Nephron progenitor cell (in vitro differentiated cells): ENCODE measurements at places on chromosomes 7 and 10.
A peak's percentile ranks its signal among the peaks of the same experiment; 100 is the strongest.

- DNase-seq = no peak
Measured at GRCh38 chr7:2445898-2446555, 30.2 kb downstream of the GRIFIN start.

- DNase-seq = no peak
Measured at GRCh38 chr7:138565071-138565450, 105.0 kb downstream of the TRIM24 start.

DNA sequence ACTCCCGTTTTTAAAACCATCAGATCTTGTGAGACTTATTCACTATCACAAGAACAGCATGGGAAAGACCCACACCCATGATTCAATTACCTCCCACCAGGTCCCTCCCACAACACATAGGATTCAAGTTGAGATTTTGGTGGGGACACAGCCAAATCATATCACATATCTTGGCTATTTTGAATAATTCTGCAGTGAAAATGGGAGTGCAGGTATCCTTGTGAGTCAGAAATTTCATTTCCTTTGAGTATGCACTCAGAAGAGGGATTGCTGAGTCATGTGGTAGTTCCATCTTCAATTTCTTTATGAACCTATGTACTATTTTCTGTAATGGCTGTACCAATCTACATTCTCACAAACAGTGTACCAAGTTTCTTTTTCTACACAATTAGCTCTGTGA, 125.8 kb downstream of the ANKRD7 start:
- no peak for DNase-seq

- DNase-seq = no peak
Measured at GRCh38 chr10:28922861-28923260, 245.5 kb downstream of the BAMBI start.

DNA sequence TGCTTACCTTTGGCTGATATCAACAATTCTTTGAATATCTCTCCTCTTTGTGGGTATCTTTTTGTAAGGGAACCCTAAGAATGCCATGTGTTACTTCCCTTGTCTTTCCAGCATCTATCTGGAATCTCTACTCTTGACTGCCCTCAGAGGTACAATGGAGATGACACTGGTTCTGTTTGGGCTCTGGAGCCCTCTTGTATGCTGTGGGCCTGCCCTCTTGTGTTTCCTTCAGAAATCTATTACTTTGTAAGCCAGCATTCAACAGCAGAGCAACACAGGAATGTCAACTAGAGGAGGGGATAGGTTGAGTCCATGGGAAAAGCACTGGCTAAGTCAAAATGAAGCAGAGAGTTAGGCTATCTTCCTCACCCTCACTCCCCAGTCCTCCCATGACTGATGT, 142.3 kb downstream of the XPNPEP1 start:
- DNase-seq = no peak

GRCh38 chr10:71233482-71233892, 21.1 kb downstream of the UNC5B start:
- DNase-seq = no peak

GRCh38 chr7:127525866-127526480, 59.4 kb downstream of the GCC1 start:
- DNase-seq = no peak

DNA sequence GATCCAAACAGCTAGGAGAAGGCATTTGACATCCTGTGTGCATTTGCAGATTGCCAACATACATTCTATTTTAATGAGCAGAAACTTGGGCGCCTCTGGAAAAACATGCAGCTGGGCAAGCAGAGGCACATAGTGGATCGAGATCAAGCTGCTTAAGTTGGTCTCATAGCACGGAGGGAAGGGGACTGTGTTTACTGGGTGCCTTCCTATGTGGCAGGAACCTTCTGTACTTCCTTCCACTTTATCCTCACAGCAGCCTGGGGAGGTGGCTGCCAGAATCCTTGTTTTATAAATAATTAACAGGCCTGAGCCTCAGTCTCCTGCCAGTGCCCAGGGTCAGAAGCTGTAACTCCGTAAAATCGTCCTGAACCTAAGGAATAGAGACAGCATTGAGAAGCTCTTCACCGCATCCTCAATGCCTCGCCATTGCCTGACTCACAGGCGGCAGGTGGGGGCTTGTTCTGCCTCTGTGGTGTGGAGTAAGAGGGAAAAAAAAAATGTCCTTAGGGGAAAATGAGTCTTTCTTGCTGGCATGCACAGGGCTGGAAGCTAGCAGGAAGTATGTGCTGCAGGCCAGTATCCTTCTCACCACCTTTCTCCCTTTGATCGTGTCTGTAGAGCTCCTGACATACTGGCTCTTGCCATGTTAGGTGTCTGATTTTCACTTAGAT, 6.2 kb downstream of the VWA2 start:
- no peak for DNase-seq

DNA sequence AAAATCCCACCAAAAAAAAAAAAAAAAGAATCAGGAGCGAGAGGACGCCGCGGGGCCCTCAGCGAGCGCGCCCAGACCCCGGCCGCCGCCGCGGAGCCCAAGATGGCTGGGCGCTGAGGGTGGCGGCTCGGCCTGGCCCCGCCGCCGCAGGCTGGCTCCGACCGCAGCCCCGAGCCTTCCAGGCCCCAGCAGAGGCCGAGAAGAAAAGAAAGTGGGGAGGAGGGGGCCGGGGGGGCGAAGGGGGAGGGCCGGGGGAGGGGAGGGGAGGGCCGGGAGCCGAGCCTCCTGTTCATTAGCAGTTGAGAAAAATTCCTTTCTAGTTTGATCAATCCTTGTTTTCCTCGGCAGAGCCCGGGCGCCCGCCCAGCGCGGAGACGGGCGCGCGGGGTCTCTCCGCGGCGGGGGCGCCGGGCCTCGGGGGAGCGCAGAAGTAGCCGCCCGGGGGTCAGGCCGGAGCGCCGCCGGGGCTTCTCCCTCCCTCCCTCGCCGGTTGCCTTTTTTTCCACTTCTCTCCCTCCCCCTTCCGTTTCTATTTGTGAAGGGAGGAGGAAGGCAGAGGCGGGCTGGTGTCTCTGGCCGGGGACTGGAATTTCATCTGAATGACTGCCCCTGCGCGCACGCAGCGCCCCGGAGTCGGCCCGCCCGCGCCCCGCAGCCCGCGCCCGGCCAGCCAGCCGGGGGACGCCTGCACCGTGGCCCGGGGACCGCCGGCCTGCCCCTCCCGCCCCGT, 778 bp upstream of the TRIM8 start:
- DNase-seq = peak; percentile 61
